ENCODE measurements at places on chromosomes 12 and 14.

- no peak for DNase-seq
These were observed 5.3 kb downstream of the OASL start for GRCh38 chr12:121033625-121034349.

DNA sequence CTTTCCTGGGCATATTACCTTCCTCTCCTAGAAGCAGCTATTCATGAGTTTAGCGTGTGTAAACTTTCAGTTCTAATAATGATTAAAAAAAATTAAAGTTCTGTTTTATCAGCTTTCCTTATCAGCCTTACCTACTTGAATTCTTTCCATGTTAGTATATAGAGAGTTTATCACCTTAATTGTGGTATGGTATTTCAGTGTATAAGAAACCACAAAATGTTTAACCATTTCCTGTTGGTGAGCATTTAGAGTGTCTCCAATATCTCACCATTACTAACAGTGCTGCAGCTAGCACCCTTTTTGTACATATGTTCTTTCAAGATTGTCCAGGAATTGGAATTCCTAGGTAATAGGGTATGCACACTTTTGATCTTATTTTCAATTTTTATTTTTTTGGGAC is 89.5 kb downstream of the FBXO33 start:
- no peak for DNase-seq

DNA sequence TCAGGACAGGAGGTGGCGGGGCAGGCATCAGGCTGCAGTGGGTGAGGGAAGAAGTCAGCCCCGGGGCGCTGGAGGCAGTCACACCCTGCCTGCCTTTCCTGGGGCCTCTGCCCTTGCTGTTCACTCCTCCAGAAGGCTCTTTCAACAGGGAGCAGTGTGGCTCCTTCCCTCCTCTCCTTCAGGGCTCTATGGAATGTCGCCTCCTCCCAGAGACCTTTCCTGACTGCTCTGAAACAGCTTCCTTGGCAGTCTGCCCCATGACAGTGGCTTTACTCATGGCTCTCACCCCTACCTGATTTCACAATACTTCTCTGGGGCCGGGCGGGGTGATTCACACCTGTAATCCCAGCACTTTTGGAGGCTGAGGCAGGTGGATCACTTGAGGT is 7.1 kb downstream of the RHOF start:
- peak; percentile 88 for DNase-seq

- DNase-seq: no peak
These were observed 8.9 kb downstream of the GTF2A1 start for GRCh38 chr14:81211844-81212243.

DNA sequence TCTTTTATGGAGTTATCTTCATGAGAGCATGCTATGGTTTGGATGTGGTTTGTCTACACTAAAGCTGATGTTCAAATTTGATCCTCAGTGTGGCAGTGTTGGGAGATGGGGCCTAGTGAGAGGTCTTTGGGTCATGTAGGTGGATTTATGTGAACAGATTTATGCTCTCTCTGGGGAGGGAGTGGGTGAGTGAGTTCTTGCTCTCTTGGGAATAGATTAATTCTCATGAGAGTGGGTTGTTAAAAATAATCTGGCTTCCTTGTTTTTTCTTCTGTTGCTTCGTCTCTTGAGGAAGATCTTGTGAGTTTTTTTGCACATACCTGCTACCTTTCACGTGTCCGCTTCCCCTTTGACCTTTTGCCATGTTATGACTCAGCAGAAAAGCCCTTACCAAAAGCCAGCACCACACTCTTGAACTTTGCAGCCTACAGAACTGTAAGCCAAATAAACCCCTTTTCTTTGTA is 20.5 kb downstream of the DERA start:
- no peak for DNase-seq

DNA sequence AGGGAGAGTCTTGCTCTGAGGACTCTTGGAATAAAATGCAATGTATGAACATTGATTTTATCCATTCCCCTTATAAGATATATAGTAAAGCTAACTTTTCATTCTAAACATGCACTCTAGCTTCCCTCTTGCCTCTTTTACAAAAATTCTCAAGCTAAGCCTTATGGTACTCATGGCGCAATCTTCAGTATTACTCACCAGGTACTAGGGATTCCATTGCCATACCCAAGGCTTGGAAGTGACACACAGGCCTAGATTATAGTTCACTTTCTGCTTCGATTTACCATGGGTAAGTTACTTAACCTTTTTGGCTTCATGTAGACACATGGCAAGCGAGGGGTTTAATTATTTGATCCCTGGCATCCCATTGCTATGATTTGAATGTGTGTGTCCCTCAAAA is 331.5 kb downstream of the LRIG3 start:
- no peak for DNase-seq

- no peak for DNase-seq
These were observed 4.0 kb downstream of the MYL2 start for GRCh38 chr12:110916295-110916875.

- DNase-seq: no peak
These were observed 148.4 kb upstream of the BCL2L14 start for GRCh38 chr12:11922361-11922760.

- no peak for DNase-seq
These were observed 16.5 kb downstream of the ITPK1 start for GRCh38 chr14:93099196-93099595.

DNA sequence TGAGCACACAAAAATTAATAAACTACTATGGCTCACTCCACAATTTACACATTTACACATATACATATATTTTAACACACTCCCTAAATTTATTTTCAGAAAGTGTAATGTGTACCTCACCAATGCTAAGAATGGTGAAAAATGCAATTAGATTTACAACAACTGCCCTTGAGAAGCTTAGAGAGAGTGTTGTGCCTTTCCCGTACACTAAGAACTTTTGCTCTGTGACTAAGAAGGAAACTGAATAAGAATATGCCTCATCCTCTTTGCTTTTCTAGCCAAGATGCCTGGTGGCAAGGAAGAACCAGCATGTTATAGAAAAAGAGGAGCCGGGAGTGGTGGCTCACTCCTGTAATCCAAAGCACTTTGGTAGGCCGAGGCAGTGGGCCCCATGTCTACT is 62.3 kb downstream of the SINHCAF start:
- DNase-seq: no peak

DNA sequence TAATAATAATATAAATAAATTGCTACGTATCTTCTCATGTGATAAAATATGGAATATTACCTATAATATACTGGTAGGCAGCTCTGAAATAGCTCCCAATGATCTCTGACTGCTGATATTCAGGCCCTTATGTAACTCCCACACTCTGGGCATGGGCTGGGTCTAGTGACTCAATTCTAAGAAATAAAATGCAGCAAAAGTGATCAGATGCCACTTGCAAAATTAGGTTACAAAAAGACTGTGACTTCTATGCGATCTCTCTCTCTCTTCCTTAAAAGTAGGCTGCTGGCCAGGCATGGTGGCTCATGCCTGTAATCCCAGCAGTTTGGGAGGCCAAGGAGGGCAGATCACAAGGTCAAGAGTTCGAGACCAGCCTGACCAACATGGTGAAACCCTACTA is 10.3 kb upstream of the CACNB3 start:
- no peak for DNase-seq

GRCh38 chr14:101402936-101403660 is 158.2 kb upstream of the DIO3 start:
- no peak for DNase-seq

DNA sequence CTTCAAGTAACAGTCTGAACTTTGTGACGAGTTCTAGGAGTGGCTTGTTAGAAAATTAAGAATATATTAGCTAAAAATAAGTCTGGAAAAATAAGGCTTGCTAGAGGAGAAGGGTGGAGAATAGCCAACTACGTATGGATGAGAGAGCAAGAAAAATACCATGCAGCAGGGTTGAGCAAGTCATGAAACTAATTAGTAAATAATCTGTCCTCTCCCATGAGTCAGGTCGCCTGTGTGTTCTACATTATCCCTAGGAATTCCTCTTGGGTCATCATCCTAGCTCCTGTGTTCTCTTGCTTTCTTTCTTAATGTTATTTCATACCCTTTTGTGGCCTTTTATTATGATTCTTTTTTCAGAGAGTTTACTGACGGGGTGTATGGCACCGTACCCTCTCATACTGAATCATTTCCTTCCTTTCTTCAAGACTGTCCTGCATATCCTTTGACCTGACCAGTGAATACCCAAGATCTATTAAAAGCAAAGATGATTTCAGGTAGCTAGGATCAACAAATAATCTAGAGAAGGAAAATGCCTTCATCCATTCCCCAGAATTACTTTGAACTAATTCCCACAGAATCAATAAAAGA is 177.2 kb upstream of the NPAS3 start:
- DNase-seq: no peak

DNA sequence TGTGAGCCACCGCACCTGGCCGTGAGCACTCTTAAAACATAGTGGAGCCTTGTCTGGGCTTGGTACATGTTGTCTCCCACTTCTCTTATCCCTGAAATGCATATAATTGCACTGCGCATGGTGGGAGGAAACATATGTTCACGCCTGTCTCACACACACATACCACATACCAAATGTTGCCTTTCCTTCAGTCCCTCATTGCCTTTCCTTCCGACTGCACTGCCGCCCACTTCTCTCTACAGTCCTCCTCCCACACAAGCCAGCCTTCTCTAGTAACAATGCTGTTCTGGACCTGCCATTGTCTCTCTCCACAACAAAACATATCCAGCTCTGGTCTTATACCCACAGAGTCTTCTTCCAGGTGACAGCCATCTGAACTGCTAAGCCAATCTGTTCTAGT is 88.3 kb upstream of the PTHLH start:
- no peak for DNase-seq

GRCh38 chr14:88196925-88197324 is 126.1 kb downstream of the KCNK10 start:
- no peak for DNase-seq

DNA sequence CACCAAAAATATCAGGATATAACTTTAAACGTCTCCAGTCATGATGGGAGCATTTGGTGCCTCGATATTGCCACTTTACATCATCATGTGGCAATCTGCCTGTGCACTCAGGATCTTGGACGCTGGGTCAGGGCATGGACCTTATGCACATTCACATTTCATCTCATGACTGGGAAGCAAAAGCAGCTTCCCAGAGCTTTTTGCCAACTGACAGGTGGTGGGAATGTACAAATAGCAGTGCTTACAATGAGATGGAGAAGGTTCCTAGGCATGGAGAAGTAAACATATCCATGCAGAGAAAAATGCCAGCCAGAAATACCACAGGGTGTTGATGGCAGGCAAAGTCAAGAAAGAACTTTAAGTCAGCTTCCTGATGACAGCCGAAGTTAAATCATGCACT is 30.3 kb downstream of the EFCAB11 start:
- no peak for DNase-seq

DNA sequence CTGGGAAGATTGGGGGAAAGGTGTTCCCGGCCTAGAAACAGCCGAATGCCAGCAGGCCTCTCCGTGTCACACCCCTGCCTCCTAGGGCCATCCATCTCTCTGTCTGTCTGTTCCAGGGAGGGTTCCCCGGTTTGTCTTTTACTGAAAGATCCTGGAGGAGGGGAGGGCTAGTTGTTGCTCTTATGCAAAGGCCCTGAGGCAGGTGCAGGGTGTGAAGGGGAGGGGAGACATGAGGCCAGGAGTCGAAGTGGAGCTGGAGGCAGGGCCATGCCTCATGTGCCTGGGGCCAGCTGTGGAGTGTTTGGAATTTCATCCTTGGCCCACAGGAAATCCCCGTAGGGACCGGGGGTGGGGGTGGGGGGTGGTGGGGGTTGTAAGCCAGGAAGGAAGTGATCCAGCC is 8.7 kb upstream of the RCOR1 start:
- DNase-seq: no peak

GRCh38 chr12:13499008-13499407 is 302.5 kb downstream of the EMP1 start:
- no peak for DNase-seq

DNA sequence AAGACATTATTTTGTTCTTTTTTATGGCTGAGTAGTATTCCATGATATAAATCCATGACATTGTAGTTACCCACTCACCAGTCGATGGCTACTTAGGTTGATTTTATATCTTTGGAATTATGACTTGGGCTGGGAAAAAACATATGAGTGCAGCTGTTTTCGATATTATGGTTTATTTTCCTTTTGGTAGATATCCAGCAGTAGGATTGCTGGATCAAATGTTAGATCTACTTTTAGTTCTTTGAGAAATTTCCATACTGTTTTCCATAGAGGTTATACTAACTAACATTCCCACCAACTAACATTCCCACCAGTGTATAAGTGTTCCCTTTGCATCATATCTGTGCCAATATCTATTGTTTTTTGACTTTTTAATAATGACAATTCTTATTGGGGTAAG is 29.9 kb upstream of the PTPRR start:
- DNase-seq: no peak

DNA sequence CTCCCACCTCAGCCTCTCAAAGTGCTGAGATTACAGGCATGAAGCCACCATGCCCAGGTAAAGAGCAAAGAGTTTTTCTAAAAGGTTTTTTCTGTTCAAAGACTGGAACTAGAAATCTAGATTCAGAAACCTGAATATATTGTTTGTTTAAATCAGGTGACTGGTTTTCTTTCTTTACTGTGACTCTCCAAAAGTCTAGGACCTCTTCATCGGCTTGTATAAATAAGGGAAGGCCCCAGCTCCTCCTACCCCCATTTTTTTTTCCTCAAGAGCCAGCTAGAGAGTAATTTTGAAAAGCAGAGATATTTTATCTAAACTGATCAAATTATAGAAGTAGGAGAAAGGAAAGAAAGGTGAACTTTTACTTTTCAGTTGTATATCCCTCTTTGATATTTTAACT is 48.0 kb downstream of the TMEM116 start:
- no peak for DNase-seq

DNA sequence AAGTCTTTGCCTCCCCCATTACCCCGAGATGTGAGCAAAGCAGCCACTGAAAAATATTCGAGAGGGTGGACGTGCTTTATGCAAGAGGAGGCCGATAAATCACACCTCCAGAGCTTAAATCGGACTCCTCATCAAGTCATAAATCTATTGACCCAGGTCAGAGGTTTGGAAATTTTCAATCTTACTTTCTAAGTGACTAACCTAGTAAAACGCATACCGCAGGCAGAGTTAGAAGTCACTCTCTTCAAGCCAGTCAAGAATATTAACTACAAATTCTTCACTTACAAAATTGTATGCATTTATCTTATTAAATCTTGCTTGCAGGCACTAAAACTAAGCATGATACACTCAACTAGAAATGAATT is 34.9 kb downstream of the GPHB5 start:
- no peak for DNase-seq

DNA sequence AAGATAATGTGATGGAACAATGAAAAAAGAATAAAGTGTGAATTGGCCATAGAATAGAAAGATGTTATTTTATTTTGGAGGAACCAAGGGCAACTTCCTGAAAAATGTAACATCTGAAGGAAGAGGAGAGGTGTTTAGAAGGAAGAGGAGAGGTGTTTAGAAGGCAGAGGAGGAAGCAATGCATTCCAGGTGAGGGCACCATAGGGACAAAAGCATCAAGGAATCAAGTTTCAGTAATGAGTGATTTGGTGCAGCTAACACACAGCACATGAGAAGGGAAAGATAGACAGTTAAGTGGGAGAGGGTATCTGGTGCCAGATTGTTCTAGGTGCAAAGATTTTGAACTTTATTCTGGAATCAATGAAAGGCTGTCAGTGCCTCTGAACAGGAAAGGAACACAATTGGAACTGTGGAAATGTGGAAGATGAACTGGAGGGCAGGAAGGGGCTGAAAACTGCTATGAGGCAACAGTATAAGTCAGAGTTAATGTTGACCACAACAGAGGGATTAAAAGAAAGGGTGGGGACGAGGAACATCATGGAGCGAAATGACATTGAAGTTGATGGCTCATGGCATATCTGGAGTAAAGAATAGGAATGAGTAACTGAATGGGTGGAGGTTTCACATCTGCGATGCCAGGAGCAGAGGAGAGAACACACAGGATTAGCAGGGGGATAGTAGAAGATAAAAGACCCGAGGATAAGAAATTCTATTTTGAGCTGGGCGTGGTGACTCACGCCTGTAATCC is 326.6 kb downstream of the LRIG3 start:
- no peak for DNase-seq

GRCh38 chr12:56839915-56840325 is 76.8 kb downstream of the HSD17B6 start:
- peak; percentile 47 for DNase-seq
